SK-N-SH (cell line): ENCODE measurements at places on chromosomes 3 and 15.
A peak's percentile ranks its signal among the peaks of the same experiment; 100 is the strongest.

- DNase-seq = peak; percentile 4
Observed at GRCh38 chr15:25727116-25727515, 136.0 kb downstream of the ATP10A start.

DNA sequence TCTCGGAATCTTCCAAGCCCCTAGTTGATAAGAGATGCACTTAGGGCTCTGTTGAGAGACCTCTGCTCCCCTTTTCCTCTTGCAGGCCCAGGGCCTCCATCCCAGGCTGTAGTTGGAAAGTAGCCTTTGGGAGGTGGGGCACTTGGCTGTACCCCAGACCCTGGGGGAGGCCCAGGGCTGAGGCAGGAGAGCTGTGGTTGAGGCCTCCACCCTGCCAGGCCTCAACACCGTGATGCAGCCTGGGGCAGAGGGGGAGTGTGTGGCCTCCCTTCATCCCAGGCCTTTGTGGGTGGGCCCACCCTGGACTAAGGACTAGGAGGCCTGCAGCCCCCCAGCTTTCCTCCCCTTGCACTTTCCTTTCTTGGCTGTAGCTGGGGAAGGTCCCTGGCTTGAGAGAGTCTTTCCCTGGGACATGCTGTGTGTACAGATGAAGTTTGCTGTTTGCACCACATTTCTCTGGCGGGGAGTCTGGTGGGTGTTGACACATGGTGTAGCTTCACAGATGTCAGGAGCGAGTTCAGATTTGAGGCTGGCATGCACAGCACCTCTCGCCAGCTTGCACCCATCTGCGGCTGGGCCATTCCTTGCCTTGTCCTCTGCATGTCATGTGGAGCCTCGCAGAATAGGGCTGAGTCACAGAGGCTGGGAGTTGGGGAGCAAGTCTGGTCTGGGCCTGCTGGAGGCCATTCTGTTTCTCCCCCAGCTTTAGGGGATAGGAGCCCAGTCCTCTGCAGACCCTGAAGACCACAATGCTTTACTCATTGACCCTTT is 13.7 kb downstream of the PLEKHO2 start:
- no peak for DNase-seq

- peak; percentile 23 for DNase-seq
Observed at GRCh38 chr3:20055020-20055775, 15.0 kb downstream of the KAT2B start.

- no peak for DNase-seq
Observed at GRCh38 chr3:12990306-12990705, 82.9 kb downstream of the IQSEC1 start.

DNA sequence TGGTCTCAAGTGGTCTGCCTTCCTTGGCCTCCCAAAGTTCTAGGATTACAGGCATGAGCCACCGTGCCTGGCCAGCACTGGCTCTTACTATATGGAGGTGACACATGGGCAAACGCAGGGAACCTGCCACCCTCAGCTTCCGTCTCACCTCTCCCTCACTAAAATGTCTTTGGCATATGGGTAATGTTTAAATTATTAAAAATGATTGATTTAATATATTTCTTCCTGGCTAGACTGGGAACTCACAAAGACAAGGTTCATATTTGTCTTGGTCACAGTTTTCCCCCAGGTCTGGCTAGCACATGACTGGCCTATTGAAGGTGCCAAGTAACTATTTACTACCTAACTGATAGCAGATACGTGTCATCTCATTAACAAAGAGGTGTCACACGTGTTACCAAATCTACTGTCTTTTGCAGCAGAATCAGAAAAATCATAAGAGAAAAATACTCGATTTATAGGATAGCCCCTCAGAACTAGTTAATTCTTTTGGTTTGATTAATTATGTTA is 48.2 kb downstream of the SYNM start:
- no peak for DNase-seq

DNA sequence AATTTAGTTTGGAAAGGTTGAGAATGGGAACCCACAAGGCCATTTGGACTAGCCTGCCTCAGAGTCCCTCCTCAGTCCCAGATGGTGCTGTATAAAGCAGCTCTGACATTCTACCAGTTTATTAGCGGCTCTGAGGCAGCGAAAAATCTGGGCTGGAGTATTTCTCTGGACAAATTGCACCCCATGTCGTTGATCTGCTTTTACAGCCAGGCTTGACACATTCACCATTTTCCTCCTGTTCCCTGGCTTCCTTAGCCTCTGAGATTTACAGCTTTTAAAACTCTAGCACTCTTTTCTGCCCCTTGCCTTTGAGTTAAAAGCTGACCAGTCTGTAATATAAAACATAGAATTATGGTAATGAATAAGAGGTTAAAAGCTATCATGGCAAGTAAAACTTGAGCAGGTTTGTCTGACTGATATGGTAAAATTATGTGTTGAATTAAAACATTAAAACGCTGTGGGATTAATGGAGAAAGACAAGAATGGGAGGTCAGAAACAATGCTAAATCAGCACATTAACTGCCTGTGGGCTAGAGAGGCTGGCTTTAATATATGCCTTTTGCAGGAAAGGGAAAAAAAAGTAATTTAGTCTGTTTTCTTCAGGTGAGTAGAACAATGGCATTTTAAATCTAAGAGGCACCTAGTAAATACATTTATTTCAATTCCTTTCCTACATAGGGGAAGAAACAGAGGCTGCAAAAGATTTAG is 131.2 kb downstream of the MCTP2 start:
- no peak for DNase-seq

DNA sequence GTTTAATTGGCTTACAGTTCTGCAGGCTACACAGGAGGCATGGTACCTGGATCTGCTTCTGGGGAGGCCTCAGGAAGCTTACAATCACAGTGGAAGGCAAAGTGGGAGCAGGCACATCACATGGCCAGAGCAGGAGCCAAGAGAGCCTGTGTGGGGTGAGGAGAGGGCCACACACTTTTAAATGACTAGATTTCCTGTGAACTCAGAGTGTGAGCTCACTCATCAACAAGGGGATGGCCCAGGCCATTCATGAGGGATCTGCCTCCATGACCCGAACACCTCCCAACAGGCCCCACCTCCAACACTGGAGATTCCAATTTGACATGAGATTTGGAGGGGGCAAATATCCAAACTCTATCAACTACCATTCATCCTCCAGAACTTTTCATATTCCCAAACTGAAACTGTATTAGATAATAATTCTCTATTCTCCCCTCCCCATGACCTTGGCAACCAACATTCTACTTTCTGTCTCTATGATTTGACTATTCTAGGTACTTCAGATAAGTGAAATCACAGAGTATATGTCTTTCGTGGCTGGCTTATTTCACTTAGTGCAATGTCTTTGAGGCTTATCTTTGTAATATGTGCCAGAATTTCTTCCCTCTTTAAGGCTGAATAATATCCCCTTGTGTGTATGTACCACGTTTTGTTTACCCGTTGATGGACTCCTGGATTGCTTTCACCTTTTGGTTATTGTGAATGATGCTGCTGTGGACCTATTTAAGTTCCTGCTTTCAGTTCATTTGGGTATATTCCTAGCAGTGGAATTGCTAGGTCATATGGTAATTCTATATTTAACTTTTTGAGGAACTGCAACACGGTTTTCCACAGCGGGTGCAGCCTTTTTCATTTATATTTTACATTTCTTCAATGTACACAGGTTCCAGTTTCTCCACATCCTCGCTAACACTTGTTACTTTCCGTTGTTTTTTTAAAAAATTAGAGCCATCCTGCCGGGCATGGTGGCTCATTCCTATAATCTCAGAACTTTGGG is 43.8 kb downstream of the TKT start:
- DNase-seq = no peak

DNA sequence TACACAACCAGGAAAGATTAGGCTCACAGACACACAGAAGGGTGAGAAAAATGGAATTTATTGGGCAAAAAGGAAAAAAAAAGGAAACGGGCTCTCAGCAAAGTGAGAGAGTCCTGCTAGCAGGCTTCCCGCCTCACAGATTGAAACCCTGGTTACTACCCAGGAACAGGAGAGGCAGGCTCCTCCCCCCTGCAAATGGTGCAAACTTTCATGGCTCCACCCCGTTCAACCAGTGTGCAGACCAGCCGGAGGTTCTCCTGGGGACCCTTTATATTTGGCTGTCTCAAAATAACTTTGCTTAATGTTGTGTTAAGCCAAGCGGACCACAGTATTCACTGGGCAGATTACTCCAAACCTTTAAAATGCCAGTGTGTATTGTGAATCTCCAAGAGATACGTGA is 40.3 kb downstream of the IL1RAP start:
- DNase-seq = no peak

- DNase-seq = no peak
Observed at GRCh38 chr3:35966629-35967464, 327.5 kb downstream of the ARPP21 start.

- no peak for DNase-seq
Observed at GRCh38 chr15:90625037-90625436, 92.1 kb upstream of the BLM start.

GRCh38 chr15:39414201-39414600 is 166.7 kb upstream of the THBS1 start:
- DNase-seq = no peak

DNA sequence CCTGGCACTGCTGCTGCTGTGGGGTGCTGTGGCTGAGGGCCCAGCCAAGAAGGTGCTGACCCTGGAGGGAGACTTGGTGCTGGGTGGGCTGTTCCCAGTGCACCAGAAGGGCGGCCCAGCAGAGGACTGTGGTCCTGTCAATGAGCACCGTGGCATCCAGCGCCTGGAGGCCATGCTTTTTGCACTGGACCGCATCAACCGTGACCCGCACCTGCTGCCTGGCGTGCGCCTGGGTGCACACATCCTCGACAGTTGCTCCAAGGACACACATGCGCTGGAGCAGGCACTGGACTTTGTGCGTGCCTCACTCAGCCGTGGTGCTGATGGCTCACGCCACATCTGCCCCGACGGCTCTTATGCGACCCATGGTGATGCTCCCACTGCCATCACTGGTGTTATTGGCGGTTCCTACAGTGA is 2.1 kb downstream of the GRM2 start:
- peak; percentile 20 for DNase-seq

DNA sequence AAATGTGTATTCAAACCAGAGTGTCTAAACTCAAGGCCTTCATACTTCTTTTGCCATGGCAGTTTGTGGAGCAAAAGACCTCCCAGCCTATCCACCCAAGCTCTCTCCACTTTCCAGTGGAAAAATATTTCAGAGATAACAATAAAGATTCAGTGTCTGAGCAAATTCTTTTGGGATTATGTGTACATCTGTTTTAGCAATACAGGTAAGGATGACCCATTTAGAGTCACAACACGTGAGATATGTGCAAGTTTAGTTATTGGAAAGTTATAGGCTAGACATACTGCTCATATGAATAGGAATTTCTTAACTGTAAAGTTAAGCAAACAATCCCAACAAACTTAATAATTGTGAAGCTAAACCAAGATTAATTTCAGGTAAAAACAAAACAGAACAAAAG is 174.5 kb upstream of the LRIG1 start:
- DNase-seq = no peak

DNA sequence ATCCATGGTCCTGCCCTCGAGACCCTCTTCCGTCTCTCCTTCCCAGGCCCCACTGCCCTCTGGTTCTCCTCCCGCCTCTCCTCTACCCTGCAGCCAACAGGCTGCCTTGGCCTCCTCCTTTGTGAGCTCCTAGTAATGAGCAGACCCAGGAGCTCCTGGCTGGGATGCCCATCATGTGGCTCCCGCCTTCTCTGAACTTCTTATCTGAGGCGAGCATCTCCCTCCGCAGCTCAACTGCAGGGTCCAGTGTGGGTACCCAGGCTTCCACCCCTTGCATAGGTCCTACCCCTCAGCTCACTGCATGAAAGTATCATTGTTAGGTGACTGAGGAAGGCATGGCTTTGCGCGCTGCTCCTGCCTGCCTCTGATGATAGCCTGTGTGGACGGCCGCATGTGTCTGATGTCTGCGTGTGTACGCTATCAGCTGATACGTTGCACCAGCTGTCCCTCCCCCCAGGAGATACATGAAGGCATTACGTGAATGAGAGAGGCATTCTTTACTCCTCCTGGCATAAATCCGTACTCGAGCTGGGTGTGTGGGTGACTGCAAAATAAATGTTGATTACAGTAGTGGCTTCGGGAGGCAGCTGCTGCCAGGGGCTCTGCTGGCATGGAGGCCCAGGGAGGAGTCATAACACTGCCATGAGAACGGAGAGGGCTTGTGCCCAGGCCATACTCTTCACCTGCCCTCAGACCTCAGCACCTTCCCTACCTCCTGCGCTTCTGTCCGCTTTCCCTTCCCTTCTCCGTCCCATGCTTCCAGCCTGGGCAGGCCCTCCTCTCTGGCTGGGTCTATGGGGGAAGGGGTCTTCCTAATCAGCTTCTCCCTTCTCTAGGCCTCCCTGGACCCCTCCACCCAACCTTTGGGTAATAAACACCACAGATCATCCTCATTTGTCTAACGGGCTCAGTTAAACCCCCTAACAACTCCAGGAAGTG is 48.8 kb downstream of the ZNF710 start:
- DNase-seq = no peak
